Stimulated activated CD4-positive, alpha-beta T cell treated with anti-CD3 and anti-CD28 coated beads, Interleukin-12 subunit alpha, Interleukin-12 subunit beta, amount 100 ng/mL, for 48 hours (primary cell): ENCODE measurements at places on chromosomes 1 and 21.

DNA sequence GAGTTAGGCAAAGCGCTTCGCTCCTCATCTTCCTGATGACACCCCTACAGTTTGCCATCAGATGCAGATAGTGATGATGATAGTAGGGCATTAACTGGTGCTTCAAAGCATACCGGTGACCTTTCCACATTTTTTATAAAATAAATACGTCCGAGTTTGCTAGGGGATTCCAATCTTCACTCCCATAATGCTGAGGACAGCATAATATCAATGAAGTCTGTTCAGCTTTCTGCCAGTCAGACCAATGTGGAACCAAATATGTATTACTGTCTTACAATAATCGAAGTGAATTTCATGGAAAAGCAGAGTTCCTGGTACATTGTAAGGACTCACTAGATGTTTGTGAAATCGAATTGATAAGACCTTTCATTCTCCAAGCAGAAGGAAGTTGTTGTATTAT is 258.7 kb downstream of the RYR2 start:
- no peak for DNase-seq

DNA sequence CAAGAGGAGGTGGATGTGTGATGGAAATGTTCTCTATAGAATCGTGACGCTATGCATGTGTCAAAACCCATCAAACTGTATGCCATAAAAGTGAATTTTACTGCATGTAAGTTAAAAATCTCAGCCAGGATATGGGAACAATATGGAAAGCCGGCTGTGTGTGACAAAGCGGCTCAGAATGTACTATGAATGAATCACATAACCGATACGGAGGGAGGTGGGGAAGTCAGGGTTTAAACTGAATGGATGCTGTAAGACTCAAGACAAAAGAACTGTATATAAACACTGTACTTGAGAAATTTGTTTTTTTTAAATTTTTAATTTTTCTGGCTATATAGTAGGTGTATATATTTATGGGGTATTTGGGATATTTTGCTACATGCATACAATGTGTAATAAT is 111.6 kb upstream of the PDE4B start:
- no peak for DNase-seq

GRCh38 chr1:111813440-111814304 is 58.0 kb downstream of the DDX20 start:
- DNase-seq, result no peak

DNA sequence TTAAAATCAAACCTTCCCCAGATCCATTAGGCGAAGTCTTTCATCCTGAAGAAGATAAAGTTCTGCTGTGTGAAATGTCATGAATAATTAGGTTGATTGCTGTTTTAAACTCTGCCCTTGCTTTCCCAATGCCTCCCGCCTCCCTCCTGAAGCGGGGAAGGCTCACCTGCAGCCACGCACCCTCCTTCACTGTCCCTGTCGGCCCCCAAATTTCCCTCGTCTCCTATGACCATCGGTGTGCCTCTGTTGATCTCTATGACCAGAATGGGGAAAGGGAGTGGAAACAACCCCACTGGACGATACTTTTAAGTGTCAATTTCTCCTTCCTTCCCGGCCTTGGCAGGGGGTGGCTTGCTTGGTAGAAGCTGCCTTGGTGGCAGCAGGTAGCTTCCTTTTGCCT is 35.1 kb downstream of the LHX4 start:
- DNase-seq, result no peak

GRCh38 chr1:212555426-212555825 is 53.1 kb upstream of the ATF3 start:
- DNase-seq, result no peak

DNA sequence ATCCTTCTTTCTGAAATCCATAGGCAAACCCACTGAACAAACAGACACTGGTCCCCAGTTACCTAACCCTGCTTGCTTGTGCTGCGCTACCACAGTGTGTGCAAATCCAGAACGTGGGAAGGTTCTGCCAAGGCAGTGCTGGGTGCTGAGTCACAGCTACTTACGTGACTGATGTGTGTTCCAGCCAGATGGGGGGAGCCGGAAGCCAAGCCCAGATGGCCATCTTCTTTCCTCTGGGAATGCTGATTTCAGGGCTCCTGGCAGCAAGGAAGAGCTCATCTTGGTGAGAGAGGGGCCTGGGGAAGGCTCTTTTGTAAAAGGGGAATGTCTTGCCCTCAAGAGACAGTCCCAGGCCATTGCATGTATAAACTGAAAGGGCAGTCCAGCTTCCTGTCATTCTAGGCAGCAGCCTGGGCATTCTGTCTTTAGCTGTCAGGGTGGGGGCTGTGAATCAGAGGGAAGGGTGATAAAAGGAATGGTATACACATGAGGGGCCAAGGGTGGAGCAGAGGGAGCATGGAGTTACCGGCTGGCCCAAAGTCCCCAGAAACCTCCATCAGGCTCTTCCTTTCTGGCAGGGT is 54.1 kb downstream of the CD46 start:
- DNase-seq, result no peak

DNA sequence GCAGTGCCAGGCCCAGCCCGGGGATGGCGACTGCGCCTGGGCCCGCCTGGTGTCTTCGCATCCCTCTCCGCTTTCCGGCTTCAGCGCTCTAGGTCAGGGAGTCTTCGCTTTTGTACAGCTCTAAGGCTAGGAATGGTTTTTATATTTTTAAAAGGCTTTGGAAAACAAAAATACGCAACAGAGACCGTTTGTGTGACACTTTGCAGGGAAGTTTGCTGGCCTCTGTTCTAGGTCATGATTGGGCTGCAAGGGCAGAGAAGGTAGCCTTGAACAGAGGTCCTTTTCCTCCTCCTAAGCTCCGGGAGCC is 719 bp downstream of the SOD1 start:
- DNase-seq, result no peak

DNA sequence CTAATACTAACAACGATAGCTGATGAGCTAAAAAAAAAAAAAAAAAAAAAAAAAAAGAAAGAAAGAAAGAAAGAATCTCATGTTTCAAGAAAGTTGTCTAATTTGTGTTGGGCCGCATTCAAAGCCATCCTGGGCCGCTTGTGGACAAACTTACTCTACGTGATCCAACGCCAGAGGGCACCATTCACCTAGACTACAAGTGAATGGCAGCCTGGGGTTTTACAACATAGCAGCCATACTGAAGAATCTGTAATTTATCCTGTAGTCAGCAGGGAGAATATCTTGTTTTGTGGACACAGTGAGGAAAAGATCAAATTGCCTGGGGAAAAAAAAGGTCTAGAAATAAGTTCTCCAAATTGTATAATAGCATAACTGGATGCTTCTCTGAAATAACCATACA is 47.0 kb downstream of the CYP2J2 start:
- DNase-seq, result peak; percentile 19

GRCh38 chr1:20625176-20626097 is 7.8 kb upstream of the PINK1 start:
- DNase-seq, result no peak

DNA sequence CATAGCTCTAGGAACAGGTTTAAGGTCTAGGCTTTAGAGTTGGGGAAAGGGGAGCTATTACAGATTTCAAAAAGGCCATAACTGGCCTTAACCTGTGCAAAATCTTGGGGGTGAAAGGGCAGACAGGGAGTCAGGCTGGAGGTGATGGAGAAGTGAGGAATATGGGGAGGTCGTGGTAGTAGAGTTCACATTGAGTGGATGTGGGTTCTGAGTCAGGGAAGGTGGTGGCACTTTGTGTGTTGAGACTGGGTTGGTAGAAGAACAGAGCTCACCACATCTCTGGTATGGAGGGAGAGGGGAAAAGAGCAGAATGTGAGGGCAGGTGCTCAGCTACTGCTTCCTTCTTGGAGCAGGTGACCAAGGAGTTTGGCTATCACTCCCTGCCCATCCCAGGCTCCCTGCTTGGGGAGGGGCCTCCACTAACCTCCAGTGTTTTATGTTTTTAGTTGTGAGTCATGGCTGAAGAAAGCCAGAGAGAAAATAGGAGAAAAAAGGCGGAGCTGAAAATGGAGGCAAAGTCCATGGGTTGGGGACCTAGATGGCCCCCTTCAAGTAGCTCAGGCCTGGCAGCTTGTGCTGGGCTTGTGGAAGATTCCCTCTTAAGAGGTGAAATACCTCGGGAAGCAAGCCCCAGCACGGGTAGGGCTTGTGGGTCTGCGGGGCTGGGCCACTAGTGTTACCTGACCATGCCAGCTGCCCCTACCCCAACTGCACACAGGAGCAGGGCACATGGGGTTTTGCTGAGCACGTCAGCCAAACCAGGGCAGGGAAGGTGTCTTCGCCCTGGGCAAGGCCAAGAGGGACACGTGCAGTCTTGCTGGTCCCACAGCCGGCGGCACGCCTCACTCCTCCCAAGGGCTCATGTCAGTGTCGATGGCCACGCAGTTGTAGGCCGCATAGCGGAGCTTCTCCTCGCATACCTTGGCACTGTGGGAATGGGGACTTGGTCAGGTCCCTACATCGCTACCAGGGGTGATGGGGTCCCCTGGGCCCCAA is 8.2 kb downstream of the HECTD3 start:
- no peak for DNase-seq

- DNase-seq, result no peak
Measured at GRCh38 chr1:19483261-19483660, 2.1 kb downstream of the CAPZB start.

GRCh38 chr1:208167261-208167869 is 76.8 kb downstream of the PLXNA2 start:
- DNase-seq, result no peak

- no peak for DNase-seq
Measured at GRCh38 chr1:182569939-182570610, 19.0 kb downstream of the RNASEL start.

GRCh38 chr1:201089596-201089995 is 22.6 kb downstream of the CACNA1S start:
- no peak for DNase-seq

- no peak for DNase-seq
Measured at GRCh38 chr1:59367301-59368007, 70.6 kb downstream of the FGGY start.

DNA sequence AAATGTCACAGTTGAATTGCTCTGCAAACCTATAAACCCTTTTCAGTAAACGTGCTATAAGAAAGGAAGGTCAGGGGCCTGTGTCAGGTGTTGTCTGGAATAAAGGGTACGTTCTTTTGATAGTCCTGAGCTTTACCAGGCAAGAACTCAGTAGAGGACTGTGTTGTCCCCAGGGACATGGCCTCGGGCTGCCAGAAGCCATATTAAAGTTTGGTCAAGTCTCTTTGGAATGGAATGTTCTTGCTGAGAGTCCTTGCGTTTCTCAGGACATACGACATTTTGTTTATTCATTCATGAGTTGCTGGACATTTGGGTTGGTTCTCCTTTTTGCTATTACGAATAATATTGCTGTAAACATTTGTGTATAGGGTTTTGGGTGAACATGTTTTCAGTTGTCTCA is 16.8 kb downstream of the VPS13D start:
- DNase-seq, result no peak

- DNase-seq, result no peak
Measured at GRCh38 chr1:223304931-223305330, 59.0 kb downstream of the SUSD4 start.

GRCh38 chr1:30693366-30693765 is 30.0 kb downstream of the MATN1 start:
- DNase-seq, result no peak

DNA sequence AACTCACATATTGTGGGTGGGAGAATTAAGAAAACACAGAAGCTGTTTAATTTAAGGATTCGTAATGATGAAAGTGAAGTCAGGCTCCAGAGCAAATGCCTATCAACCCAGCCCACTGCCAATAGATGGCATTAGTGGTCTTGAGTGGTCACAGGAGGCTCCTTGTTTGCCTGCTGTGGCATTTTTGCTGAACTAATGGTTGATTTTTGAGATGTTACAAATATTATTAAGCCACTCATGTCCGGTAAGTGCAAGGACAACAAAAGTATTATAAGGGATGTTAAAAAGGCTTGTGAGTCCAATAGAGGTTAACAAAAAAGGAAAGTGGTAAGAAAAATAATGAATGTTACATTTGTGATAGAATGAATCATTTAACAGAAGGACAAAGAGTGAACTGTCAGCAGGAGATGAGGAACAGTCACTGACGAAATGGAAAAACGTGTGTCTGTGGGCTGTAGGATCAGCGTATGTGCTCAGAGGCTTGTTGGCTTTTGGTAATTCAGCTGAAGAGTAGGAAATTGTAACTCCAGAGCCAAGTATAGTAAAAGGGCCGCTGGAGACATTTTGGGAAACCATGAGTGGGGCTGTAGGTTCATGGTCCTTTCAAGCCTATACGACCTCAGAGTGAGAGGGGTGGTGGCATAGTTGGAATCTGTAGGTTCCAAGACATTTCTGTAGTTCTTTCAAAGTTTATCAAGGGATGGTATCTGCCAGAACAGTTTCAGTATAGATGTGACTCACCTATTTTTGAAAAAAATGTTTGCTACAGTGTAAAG is 11.2 kb downstream of the SFT2D2 start:
- peak; percentile 26 for DNase-seq

- DNase-seq, result no peak
Measured at GRCh38 chr1:199168888-199169585, 530.2 kb downstream of the PTPRC start.

DNA sequence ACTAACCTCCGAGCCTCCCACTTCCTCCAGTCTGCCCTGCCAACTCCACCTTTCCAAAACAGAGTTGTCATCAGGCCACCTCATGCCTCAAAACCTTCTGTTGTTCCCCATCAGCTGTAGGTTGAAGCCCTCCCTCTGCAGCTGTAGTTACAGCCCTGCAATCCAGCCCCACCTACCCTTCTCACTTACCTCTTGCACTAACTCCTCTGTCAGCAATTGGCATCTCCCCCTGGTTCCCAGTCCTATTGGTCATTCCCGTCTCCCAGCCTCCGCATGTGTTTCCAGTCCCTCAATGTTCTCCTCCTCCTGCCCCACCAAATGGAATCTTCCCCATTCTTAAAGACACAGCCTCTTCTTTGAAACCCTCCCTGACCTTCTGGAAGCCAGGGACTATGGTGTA is 100.1 kb upstream of the GCLM start:
- DNase-seq, result no peak
